Right renal cortex interstitium (tissue), 3 donors: ENCODE measurements at places on chromosomes 7 and 10.

DNA sequence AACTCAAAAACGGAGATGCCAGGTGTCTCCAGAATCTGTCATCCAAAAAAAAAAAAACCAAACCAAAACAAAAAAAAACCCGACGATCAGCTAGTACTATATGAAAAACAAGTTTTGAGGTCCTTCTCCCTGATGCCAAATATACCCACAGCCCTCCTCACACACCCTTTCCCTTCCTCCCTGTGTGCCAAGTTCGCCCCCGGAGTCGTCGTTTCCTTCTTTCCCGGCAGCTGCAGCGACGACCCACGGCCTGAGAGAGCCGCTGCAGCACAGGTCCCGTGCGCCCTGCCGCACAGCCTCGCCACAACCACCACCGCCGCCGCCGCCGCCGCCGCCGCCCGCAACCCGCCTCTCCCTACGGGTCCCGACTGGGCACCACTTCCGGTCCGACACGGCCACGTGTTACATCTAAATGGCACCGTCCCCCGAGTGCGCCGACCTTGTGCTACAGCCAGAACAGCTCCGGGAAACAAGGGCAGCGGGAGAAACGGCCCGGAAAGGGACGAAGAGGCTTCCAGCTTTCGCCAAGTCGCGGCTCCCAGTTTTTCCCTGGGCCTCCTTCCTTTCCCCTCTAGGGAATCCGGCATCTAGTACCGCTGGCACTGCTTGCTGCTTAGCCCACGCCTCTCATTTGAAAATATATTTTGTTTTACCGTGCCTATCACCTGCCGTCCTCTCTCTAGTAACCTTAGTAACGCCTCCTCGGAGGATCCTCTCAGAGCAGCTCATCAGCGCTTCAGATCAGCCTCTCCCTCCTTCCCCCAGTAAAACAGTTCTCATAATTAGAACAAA lies at the start of gene FRA10AC1:
Gene FRA10AC1, minus strand, starts transcription at position 383 of the 792 bp plus-strand sequence. CDS start 2,486 bp downstream, outside the sequence.
- peak; percentile 87 for DNase-seq

- DNase-seq, result no peak
These were observed 306.4 kb downstream of the FGFR2 start for GRCh38 chr10:121291823-121292222.

GRCh38 chr10:90179696-90180407 lies 478.5 kb downstream of the KIF20B start:
- DNase-seq, result no peak

DNA sequence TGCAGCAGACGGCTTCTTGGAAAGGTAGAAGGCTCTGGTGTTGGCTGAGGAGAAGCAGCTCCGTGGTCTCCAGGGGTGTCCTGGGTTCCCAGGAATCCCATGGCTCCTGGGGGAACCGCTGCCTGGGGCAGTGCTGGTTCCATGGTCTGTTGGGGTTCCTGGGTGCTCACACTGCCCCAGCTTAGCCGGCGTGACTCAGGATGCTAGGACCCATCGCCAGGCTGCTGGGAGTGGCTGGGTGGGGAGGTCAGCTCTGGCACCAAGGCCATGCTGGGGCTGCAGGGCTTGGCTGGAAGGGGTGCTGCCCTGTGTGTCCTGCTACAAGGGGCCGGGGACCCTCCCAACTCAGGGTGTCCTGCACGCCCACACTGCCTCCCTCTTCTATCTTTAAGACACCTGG lies 9.4 kb downstream of the MGMT start:
- no peak for DNase-seq
